Breast epithelium (tissue), 4 donors: ENCODE measurements at places on chromosomes 2 and 18.

DNA sequence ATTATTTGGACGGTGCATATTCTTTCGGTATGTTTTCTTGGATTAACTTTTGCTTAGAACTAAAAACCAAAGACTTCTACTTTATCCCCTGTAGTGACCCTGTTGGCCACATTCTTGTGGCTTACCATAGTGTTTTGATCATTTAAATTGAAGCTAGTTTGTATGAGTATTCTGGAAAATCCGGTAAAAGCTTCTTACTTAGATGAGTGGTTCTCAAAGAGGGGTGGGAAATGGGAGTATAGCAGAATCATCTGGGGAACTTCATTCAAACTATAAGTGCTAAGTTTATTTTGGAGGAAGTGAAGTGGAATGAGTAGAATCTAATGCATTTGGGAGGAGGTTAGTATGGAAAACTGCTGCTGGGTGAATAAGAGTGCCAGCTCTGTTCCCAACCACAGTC lies 3.8 kb downstream of the PPP1CB start:
- DNase-seq = no peak

- no peak for DNase-seq
Measured at GRCh38 chr18:36364911-36365624, 67.6 kb downstream of the FHOD3 start.

DNA sequence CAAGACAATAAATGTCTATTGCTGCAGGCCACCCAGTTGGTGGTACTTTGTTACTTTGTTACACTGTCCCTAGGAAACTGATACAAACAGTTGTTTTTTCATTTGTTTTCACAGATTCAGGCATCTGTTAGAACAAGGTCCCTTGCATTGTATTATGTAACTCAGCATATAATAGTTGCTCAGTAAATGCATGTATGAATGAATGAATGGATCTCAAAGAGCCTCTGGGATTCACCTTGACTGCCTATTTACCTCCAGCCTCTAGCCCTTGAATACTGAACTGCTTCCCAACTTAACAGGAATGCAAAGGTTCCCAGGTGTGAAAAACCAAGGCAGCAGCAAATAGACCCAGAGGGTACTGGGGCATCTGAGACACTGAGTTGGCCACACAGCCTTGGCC lies 27.4 kb upstream of the NEB start:
- no peak for DNase-seq

DNA sequence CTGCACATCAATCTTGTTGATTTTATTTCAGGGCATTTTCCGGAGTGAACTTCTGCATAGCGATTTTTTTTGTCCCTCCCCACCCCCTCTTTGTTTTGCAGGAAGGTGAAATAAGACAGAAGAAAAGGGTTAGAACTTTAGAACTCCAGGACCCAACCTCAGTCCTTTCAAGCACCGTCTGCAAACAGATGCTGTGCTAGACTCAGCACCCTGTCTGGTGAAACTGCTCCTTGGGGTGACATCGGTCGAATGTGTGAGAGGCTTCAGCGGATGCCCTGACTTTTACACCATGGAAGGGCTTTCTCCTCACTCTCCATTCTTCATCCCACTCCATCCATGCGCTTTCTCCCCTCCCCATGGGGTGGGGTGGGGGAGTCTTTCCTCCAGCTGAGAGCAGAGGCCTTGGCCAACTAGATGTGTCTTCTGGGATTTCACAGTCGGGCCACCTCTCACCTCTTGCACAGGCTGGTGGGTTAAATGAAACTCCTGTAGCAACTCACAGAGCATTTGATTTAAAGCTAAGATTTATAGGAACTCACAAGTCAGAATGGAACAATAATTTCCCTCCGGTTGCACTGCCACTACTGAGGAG lies 43.3 kb upstream of the EDAR start:
- DNase-seq = no peak

- no peak for DNase-seq
Measured at GRCh38 chr18:51193621-51194287, 3.7 kb downstream of the MEX3C start.

GRCh38 chr2:96868555-96869280 lies 1.2 kb downstream of the SEMA4C start:
- peak; percentile 80 for DNase-seq

DNA sequence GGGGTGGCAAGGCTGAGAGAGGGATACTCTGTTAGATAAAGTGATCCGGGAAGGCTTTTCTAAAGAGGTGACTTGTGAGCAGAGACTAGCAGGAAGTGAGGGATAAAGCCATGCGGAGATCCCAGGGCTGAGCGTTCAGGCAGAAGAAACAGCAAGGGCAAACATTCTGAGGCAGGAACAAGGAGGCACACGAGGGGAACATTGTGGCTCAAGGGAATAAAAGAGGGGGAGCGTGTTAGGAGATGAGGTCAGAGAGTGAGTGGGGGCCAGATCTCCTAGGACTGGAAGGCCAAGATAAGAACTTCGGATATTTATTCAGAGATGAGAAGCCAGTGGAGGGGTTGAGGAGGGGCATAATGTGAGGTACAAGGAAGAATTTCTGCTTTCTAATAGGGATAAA lies 67.1 kb downstream of the ACTR2 start:
- DNase-seq = no peak

- DNase-seq = no peak
Measured at GRCh38 chr2:32009516-32010256, 1.1 kb downstream of the MEMO1 start.

GRCh38 chr2:37337620-37338280 lies 6.7 kb upstream of the QPCT start:
- no peak for DNase-seq

DNA sequence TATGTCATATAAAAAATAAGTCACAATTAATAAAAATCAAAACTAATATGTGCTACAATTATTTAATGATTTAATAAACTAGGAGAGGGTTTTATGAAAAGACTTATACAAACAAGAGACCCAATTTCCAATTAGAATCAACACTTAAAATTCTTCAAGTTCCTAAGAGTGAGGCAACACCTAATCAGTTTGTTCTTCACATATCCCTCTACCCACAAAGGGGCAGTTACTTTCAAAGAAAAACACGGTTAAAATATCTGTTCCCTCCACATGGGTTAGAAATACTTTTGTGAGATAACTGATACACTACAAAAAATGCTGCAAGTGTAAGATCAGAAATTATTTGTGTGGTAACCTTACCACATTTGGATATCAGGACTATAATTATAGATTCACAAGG lies 357.0 kb downstream of the ERBB4 start:
- no peak for DNase-seq

- DNase-seq = no peak
Measured at GRCh38 chr2:47950340-47951301, 44.3 kb upstream of the FBXO11 start.

GRCh38 chr2:191202881-191203397 lies 42.3 kb upstream of the MYO1B start:
- no peak for DNase-seq

- no peak for DNase-seq
Measured at GRCh38 chr2:174774886-174775285, 10.6 kb upstream of the CHRNA1 start.

GRCh38 chr18:37242091-37242490 lies 323.5 kb downstream of the CELF4 start:
- DNase-seq = no peak

GRCh38 chr2:151753540-151753939 lies 19.3 kb upstream of the NEB start:
- DNase-seq = no peak

DNA sequence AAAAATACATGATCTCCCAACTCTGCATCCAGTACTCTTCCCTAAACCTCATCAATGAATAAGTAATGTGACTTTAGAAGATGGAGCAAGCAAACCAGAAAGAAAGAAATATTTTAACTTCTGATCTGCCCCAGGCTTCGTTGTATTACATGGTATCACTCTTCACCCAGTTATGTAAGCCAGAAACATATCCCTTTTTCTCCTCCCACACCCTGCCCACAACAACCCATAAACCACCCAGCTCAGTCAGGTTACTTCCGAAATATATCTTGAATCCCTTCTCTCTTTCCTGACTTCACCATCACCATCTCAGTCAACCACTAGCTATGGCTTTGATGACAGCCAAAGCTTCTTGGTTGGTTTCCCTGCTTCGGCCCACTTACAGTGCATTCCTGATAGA lies 295.8 kb upstream of the PARD3B start:
- no peak for DNase-seq

DNA sequence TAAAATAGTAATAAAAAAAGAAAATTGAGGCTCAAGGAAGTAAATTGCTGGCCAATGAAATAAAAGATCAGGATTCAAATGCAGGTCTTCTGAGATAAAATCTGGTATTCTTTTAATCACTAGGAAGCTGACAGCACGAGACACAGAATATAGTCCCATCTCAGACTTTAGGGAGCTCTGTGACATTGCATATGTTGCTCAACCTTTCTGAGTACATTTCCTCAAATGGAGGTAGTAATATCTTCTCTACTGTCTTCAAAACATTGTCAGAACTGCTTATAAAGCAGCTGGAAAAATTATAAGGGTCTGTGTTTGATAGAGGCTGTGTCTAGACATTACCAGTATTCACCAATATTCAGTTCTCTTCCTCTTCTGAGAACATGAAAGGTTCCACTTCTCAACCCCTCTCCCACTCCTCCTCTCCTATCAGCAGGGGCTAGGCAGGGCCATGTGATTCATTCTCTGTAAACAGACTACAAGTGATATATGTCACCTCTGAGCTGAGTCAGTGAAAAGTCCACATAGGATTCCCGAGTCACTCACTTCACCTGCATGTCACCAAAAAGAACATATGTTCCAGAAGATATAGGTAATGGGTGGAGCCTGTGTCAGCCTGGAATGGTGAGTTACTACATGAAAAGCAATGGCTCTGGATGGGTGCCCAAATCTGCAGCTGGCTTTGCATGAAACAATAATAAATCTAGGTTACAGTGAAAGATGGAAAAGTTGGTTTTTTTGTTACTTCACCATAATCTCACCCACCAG lies 7.1 kb downstream of the KCNE4 start:
- DNase-seq = no peak

GRCh38 chr2:17107151-17107550 lies 411.1 kb downstream of the RAD51AP2 start:
- DNase-seq = no peak

DNA sequence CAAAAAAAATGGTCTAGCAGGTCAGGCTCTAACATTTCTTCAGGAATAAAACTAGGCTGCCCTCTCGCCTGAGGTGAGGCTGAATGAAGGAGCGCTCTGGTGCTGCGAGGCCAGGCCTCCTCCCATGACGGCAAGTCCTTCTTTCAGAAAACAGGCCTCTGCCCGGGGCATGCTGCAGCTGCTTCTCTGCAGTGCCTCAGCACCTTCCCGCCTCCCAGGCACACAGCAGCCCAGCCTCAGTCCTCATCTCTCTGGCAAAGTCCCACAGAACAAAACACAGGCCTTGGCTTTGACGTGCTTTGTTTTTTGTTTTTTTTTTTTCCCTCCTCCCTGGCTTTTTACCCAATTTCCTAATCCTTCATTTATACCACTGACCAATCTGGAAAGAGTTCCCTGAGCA lies 74.8 kb downstream of the BCL11A start:
- DNase-seq = no peak

GRCh38 chr2:182361477-182361876 lies 65.4 kb downstream of the PDE1A start:
- DNase-seq = no peak

- DNase-seq = no peak
Measured at GRCh38 chr18:73476031-73476430, 608.2 kb upstream of the NETO1 start.

GRCh38 chr2:212730994-212731393 lies 192.4 kb upstream of the ERBB4 start:
- DNase-seq = no peak

DNA sequence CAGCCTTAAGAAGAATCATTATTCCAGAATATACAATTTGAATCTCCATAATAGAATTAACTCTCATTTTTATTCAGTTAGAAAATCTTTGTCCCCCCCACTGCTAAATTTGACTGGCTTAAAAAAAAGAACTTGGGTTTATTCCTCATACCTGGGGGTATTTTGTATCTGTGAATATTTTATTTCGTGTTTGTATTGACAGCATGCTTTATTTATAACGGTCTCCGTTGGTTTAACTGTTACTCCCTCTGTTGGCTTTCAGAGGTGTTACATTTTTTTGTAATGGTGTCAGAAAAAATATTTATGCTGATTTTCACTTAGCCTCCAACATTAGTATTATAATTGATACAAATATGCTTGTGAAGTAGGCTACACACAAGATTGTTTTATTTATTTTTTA lies 109.1 kb downstream of the HAUS1 start:
- DNase-seq = no peak

DNA sequence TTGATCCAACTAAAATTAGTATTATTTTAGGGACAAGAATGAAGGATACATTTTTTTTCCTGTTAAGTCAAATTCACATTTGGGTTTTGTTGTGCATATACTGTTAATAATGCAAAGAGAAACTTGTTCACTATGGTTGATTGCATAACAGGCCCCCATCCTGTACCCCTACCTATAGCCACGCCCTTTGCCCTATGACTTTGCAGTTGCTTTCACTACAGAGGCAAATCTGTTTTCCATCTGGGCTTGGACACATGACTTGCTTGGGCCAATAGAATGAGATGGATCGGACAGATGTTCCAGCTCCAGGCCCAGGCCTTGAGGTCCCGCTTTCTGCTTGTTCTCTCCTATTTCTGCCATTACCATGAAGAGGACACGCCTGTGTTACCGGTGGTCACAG lies 278.5 kb upstream of the HNRNPA3 start:
- no peak for DNase-seq

DNA sequence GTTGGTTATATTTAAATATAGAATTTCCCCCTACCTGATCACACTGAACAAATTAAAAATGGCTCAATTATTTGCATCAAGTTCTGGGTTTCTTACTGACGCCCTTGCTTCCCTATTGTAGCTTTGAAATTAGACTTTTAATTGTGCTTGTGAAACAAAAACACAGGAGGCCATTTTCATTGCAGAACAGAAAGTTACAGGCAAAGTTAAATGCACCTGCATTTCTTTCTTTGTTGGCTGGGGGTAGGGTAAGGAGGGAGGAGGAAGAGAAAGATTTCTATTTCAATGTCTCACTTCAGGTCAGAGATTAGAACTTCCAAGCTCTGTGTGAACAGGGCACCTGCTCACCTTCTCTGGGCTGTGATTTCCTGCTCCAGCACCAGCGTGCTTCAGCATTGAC lies 199.6 kb downstream of the BCL11A start:
- DNase-seq = no peak

DNA sequence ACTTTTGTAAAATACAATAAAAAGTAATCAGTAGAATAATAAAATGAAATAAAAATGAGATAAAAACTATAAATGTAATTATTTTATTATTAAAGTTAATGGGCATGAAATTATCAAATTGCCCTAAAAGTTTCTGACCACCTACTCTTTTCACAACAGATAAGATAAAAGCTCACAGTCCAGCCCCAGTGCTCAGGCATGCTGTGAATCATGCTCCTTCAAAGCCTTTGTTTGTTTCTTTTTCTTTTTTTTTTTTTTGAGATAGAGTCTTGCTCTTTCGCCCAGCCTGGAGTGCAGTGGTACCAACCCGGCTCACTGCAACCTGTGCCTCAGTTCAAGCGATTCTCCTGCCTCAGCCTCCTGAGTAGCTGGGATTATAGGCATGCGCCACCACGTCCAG lies 181.7 kb downstream of the ANKRD44 start:
- no peak for DNase-seq

DNA sequence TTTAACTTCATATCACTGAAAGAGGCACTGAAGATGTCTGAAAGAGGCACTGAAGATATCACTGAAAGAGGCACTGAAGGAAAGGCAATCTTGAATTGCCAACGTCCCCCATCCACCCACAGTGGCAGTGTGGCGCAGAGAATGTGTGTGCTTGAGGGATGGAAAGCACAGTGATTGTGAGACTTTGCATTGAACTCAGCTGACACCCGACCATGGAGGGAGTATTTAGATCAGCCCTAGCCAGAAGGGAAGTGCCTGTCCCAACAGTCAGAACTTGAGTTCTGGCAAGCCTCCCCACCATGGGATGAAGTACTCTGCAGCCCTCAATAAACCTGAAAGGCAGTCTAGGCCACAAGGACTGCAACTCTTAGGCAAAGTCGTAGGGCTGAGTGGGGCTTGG lies 33.8 kb downstream of the MAP4K3 start:
- DNase-seq = no peak
